ENCODE measurements at places on chromosomes 1 and 21. TPM values are rescaled to one million over a fixed set of nuclear protein-coding genes. Genes with fewer than 3 reads are reported as not detected.

The FCAMR gene
- 3.6 TPM for total RNA-seq

The CLCA1 gene
- not detected for total RNA-seq

The CR2 gene
- not detected for total RNA-seq

The ERICH3 gene
- total RNA-seq: 0.17 TPM

The NTMT2 gene
- not detected for total RNA-seq

The CPTP gene
- total RNA-seq: 13.0 TPM

The SPRR5 gene
- not detected for total RNA-seq

The OLFML3 gene
- total RNA-seq: 5.1 TPM

The KRTAP7-1 gene
- not detected for total RNA-seq

The SHE gene
- total RNA-seq: 0.17 TPM

The KCNK1 gene
- 11.2 TPM for total RNA-seq

The TRIM58 gene
- total RNA-seq: 0.30 TPM

The DNTTIP2 gene
- 51.7 TPM for total RNA-seq

The FBXO2 gene
- total RNA-seq: 11.1 TPM

The KLHDC9 gene
- total RNA-seq: 10.8 TPM

The C8A gene
- not detected for total RNA-seq

The OR2T29 gene
- not detected for total RNA-seq

The TCHH gene
- not detected for total RNA-seq

The DMBX1 gene
- total RNA-seq: not detected

The RBP7 gene
- total RNA-seq: 9.7 TPM

The AIM2 gene
- not detected for total RNA-seq

The KRTAP19-3 gene
- total RNA-seq: not detected

The LIN28A gene
- total RNA-seq: not detected

The POU3F1 gene
- 0.05 TPM for total RNA-seq

The MIXL1 gene
- not detected for total RNA-seq

The ARMH1 gene
- 6.7 TPM for total RNA-seq

The FAM163A gene
- total RNA-seq: not detected

The CHODL gene
- total RNA-seq: 0.30 TPM

The CATSPERE gene
- 1.8 TPM for total RNA-seq

The USH2A gene
- total RNA-seq: 0.05 TPM

The TNFAIP8L2 gene
- not detected for total RNA-seq

The BMP8A gene
- total RNA-seq: 0.10 TPM

The TOE1 gene
- 13.5 TPM for total RNA-seq

All from renal cortical epithelial cell (primary cell).